ENCODE measurements at places on chromosomes 6 and 20. TPM values are rescaled to one million over a fixed set of nuclear protein-coding genes. Genes with fewer than 3 reads are reported as not detected.

DNA sequence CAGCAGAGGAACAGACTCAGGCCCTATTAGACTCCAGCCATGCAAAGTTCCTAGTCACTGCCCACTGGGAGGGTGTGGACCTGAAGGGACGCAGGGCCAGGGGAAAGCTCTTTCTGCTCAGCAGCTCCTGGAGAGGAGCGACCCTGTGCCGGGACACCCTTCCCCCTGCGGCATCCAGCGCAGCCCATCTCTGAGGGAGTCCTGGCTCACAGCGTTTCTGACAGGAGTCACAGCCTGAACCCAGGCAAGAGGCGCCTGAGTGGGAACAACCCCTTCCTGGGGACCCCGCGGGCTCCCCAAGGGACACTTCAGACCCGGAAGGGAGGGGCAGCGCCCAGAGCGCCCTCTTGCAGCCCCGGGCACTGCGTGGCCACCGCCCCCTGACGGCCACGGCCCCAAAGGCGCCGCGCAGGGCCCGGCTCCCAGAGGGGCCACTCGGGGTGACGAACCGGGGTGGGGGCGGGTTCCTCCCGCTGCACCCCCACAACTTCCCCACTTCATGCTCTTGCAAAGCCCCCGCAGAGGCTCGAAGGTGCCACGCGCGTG lies 862 bp downstream of the UCKL1 start:
- DNase-seq: peak; percentile 28

Gene GCM1
- 0.09 TPM for total RNA-seq

GRCh38 chr6:136994782-136995181 lies 50.0 kb downstream of the IL20RA start:
- DNase-seq: no peak

DNA sequence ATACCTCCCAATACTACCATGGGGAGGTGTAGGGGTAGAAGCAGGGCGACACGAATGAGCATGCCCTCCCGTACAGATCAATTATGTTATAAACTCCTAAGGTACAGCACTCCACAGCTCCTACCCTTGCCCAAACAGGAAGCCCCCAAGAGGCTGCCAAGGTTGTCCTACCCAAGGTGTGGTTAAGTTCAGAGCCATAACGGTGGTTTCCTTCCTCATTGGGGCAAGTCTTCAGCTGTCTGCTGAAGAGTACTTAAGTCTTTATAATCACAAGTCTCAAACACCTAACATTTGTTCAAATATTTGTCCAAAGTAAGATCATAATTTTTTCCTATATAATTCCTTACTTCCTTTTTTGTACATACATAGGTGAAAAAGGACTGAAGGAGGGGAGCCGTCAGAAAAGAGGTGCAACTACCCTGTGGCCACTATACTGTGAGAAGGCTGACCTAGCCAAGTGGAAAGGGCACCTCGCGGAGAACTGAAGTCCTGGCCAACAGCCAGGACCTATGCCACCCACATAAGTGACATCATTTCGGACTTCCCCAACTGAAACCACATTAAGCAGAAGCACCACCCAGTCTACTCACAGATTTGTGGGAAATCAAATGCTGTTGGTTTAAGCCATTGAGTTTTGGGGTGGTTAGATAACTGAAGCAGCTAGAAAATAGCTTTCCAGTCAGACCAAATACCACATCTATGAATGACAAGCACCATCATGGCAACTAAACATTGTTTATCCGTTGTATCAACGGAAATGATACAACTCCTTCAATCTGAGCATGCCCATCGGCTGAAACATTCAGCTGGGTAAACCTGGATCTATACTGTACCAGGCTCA lies 2.9 kb upstream of the RAB22A start:
- DNase-seq: no peak

DNA sequence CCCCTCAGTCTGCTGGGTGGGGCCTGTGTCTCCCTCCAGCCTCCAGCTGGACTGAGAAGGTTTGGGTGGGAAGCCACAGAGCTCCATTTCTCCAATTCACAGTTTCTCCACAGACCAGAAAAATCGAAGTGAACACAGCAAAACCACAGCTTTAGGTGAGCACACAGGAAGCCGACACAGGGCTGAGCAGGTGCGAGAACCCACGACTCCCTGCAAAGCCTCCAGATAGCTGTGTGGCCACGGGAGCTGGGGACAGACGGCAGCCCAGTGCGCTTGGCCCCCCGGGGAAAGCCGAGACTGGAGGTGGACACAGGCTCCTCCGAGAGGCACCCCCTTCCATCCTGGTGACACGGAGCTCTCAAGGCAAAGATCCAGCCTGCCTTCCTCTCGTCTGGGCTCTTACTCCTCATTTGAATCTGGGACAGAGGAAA lies 29.0 kb upstream of the MPC1 start:
- no peak for DNase-seq

GRCh38 chr20:40565001-40565681 lies 123.9 kb downstream of the MAFB start:
- DNase-seq: no peak

GRCh38 chr6:145705561-145705960 lies 29.8 kb downstream of the EPM2A start:
- peak; percentile 9 for DNase-seq

- DNase-seq: no peak
Observed at GRCh38 chr6:149334682-149335160, 17.2 kb downstream of the TAB2 start.

- DNase-seq: no peak
Observed at GRCh38 chr6:125839471-125839870, 48.7 kb downstream of the NCOA7 start.

Gene CD24
- total RNA-seq: 155 TPM

GRCh38 chr20:11921321-11921720 lies 3.6 kb downstream of the BTBD3 start:
- no peak for DNase-seq

Gene NKAIN4
- total RNA-seq: not detected

DNA sequence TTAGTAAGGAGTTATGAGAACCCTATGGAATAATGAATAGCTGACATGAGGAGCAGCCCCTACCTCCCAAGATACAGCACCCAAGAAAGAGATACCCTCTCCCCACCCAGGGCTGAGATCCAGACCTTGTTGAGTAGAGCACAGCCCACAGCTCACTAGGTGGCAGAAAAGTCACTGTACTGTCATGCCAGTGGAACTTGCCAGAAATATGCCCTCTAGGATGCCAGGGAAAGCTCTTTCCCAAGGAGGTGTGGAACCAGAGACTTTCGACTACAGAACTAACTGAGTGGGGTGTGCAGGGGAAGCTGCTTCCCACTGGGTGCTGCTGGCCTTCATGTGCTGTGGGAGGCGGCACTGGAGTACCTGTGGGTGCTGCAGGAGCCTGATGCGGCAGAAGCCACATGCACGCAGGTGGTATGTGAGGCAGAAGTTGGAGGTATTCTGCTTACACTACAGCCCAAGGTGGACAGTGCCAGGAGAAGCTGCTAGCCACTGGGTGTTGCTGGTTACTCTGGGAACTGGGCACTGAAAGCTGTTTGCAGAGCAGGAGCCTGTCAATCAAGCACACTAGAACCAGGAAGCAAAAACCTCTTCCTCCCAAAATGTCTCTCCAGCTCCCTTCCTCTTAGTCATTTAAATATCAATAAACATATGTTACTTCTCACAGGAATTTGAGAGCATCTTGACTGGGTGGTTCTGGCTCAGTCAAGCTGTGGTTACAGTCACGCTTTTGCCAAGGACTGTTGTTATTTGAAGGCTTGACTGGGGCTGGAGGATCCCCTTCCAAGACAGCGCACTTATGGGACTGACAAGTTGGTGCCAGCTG lies 17.8 kb downstream of the ARMC12 start:
- no peak for DNase-seq

- DNase-seq: no peak
Observed at GRCh38 chr6:148932731-148933130, 185.9 kb downstream of the UST start.

Gene SDC4
- 313 TPM for total RNA-seq

Gene CCN5
- 0.23 TPM for total RNA-seq

DNA sequence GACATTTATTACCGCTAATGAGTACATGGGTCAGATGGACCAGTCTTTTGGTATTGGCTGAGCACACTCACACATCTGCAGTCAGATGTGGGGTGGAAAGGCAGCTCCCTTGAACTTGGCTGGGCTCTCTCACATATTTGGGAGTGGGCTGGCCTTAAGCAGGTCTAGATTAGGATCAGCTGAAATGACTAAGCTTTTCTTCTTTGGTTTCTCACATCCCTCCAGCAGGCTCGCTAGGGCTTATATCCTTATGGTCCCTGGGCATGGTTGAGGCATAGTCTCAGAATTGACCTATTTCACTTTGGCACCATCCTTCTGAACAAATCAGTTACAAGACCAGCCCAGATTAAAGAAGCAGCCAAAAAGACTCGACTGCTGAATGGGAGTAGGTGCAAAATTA lies 14.4 kb upstream of the PLCB1 start:
- DNase-seq: no peak

Gene PLCB1
- total RNA-seq: 43.8 TPM

DNA sequence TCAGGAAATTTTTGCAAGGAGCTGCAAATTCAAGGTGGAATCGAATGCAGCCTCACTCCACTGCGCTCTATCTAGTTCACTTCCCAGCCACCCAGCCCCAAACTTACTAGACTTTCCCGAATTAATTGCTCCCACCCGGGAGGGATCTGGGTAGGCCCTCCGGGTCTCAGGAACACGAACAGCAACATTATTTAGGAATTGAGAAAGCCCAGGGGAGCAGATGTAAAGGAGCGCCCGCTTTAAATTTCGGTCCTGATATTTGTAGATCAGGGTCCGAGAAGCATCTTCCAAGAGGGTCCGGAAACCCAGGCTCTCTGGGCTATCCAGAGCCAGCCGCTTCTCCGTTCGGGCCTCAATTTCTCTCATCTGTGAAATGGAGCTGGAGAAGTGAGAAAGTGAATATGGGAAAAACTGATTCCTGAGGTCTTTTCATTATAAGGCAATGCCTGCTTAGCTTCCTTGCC lies 490 bp upstream of the ID1 start:
- DNase-seq: no peak

- DNase-seq: peak; percentile 23
Observed at GRCh38 chr20:52493171-52493721, 301.7 kb upstream of the ZFP64 start.

DNA sequence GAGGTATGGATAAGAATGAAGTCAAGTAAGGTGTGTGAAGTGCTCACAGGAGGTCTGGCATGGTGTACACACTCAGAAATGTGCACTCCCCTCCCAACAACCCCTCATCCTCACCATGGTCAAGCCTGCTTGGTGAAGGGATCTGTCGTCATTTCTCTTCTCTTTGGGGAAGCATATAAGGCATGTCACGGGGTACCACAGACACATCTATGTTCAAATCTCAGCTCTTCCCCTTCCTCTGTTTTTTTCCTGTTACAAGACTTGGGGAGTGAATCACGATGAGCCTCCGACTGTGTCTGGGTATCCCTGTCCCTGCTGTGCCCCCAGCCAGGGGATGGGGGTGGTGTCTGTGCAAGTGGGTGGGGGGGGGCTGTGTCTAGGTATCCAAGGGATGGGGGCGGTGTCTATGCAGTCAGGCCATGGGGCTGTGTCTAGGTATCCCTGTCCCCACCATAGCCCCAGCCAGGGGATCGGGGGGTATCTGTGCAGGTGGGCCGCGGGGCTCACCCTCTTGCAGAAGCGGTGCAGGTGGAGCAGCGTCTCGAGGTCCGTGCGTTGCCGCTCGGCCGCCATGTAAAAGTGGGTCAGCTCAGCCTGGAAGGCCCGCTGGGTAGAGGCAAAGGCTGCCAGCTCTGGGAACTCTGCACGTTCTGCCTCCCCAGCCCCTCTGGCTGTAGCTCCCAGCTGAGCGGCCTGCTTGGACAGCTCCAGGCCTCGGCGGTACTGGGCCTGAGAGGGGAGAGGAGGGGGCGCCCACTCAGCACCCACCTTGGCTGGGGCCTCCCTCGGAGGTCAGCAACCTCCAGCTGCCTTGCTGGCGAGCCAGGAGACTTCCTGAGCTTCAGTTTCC lies 43.6 kb downstream of the KIAA1755 start:
- no peak for DNase-seq

Data from lung (tissue), 17 donors.